ENCODE measurements at places on chromosomes 12 and 14.

DNA sequence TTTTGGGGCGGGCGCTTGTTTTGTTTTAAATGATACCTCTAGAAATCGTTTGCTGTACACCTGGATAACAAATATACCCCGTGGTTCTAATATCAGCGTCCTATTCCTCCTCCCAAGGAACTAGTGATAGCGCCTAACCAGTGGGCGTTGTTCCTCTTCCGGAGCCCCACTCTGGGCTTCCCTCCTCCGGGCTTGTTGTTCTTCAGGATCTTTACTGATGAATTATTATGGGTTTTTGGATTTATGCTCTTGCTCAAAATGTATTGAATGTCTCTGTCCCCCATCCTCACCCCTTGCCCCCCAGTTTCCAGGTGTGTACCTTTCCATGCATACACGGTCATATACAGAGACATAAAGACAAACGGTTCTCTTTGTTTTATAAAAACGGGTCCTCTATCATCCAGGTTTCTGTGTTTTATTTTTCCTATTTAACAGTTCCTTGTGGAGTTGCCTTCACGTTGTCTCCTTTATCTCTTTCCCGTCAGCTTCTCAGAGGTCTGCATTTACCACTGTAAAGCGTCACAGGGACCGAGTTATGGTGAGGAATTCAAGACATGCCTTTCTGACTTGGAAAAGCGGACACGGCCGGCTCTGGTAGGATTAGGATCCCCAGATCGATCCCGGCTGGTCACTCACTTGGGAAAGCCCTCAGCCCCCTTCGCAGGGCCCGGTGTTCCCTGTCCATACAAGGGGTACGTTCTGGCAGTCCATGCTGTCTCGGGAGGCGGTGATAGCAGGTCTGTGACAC is 655 bp upstream of the PLEKHG3 start:
- DNase-seq: no peak

GRCh38 chr12:107533218-107533617 is 152.4 kb upstream of the PWP1 start:
- no peak for DNase-seq

DNA sequence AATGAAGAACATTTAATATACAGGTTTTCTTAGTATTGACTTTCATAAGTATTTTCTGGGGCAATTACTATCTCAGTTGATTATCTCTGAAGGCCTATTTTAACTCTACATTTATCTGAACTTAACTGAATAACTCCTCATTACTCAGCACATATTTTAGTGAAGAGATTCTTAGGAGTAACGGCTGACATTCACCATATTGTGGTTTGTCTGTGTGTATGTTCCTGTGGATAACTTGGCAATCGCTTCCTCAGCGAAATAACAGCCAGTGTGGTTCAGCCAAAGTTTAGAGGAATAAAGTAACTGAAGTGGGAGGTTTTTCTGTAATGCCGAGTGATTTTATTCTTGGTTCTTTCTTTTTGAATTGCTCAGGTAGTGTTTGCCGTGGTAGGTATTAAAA is 168.0 kb downstream of the RAD51B start:
- DNase-seq: no peak

GRCh38 chr12:124727922-124728321 is 135.7 kb downstream of the SCARB1 start:
- DNase-seq: no peak

Measured in midbrain (tissue), 1 donor.